Hair follicular keratinocyte (primary cell): ENCODE measurements at places on chromosomes 2 and 18. TPM values are rescaled to one million over a fixed set of nuclear protein-coding genes. Genes with fewer than 3 reads are reported as not detected.

Gene UGT1A4
- total RNA-seq = not detected in 2 replicates

Gene DNER
- total RNA-seq = 4.6 and 8.0 TPM in 2 replicates

Gene PXDN
- 65.5 and 133 TPM in 2 replicates for total RNA-seq

Gene FAP
- total RNA-seq = 8.5 and 20.7 TPM in 2 replicates
